Putamen (tissue), 1 donor: ENCODE measurements at places on chromosomes 7 and 10.

DNA sequence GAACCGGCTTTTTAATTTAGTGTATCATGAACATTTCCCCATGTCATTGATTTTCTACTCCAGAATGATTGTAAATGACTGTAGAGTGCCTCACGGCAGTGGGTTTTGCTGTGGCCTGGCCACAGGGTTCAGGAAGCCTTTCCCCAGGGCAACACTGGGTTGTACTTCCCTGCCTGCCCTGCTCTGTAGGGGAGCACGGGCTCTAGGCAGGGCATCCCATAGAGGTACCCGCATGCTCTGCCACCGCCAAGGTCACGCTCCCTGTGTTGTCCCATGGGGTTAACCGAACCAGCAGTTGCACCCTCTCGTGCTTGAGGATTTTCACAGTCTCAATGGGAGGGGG lies 63.8 kb downstream of the BPGM start:
- DNase-seq = no peak

DNA sequence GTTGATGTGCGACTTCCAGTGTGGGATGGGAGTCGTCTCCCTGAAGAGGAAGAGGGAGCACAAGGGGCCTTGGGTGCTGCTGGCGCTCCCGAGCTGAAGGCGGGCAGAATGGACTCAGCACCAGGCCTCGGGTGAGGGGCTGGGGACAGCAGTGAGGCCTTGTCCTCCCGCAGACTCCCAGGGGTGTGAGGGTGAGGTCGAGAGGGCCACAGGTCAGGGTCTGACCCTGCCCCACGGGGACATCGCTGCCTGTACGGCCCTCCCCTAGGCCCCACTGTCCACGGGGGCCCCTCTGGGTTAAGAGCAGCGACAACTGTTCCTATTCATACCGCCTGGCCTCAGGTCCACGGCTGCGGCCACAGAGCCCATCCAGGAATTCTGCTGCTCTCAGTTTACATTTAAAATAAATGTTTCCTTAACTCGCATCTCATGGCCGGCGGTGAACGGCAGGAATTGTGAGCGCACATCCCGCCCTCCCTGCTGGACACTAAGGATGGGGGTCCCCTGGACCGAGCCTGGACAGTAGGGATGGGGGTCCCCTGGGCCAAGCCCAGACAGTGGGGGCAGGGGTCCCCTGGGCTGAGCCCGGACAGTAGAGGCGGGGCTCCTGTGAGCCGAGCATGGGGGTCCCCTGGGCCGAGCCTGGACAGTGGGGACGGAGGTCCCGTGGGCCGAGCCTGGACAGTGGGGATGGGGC lies 61.7 kb downstream of the PDGFA start:
- DNase-seq = no peak

- no peak for DNase-seq
Measured at GRCh38 chr7:154953006-154953684, 49.8 kb downstream of the PAXIP1 start.

DNA sequence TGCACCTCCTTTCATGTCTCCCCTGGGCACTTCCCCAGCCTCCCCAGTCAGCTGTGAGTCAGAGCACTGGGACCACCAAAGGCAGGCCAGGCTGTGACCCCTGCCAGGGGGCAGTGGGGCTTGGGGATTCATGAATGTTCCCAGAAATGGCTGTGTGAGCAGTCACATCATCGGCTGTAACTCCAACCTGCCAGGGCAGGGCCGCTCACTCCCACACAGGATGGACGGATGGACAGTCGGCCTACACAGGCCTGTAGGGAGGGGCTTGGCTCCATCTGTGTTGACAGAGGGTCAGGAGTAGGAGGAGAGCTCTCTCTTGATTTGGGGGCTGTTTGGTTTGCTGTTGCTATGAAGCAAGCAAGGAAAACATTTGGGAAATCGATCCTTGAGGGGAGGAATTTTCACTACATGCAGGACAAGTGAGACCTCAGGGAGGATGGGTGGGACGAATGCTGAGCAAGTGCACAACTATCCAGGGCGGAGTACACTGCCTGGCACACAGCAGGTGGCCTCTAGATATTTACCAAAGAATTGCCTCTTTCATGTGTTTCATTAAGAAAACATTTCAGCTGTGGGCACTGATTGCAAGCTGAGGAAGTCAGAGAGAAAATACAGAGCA lies 2.9 kb upstream of the IGFBP1 start:
- no peak for DNase-seq

DNA sequence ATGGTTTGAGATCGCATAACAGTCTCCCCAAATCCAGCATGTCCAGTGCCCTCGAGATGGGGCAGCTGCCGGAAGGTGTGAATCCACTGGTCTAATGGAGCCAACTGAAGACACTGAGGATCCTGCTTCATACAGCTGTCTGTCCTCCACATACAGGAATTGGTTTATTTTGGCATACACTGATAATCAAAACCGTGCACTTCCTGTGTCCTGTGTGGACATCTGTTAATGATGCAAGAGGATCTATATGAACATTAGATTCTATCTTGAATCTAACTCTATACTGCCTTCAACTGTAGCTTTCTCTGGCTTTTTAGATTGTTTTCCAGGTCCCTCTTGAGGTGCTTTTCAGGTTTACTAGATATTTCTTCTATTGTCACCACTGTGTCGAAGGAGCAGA lies 3.0 kb upstream of the JAZF1 start:
- no peak for DNase-seq

DNA sequence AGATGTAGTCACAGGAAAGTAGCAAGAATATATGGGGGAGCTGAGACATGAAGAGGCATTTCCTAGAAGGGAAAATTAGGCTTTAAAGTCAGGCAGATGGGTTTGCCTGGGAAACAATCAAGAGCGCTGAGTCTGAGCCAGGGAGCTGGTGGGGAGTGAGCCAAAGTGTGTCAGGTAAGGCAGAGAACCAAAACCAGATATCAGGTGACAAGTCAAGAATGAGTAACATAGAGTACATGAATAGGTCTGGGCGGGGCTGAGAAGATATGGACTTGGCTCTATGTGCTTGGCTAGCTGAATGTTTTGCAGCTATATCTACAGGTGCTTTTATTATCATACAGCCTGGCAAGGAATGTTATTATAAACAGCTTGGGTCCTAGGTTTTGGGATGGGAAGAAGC lies 49.3 kb downstream of the GPR141 start:
- DNase-seq = no peak

DNA sequence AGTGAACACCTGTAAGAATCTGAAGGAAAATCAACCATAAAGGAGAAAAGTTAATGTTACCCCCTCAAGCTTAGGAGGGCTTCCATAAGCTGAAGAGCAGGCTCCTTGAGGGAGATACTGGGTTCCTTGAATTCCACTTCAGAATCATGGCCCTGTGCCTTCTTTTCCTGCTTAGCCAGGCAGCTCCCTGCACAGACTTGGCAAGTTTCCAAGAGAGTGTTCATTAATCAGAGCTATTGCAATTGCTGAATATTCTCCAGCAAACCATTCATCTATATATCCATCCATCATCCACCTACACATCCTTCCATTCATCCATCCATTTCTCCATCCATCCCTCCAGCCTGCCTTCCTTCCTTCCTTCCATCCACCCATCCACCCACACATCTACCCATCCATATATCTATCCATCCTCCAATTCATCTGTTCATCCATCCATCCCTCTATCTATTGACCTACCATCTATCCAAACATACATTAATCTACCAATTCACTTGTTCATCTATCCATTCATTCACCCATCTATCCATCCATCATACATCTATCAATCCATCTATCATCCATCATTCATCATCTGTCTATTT lies 574.4 kb downstream of the PTPRN2 start:
- DNase-seq = no peak

- no peak for DNase-seq
Measured at GRCh38 chr10:119491966-119492757, 50.4 kb downstream of the RGS10 start.

DNA sequence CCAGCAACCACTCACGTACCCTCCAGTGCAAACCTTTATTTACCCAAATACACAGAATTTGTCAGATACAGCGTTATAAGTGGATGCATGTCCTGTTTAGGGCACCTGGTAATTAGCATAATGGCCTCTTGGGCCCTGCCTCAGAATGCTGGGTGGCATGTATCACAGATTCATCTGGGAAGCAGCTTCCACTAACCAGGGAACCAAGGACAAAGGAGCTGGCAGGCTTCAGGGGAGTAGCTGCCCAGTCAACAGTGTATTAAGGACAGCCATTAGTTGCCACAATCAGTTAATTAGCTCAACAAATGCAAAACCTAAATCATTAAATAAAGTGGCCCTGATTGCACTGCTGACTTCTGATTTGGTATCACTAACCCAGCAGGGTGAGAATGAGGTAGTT lies 105.7 kb downstream of the RAPGEF5 start:
- no peak for DNase-seq

- no peak for DNase-seq
Measured at GRCh38 chr10:61341008-61341407, 112.2 kb downstream of the TMEM26 start.

- DNase-seq = peak; percentile 18
Measured at GRCh38 chr7:90816511-90817142, 220.5 kb downstream of the CDK14 start.
